ENCODE measurements at places on chromosomes 1 and 21.

GRCh38 chr1:239858057-239858456 lies 233.6 kb upstream of the FMN2 start:
- no peak for DNase-seq

DNA sequence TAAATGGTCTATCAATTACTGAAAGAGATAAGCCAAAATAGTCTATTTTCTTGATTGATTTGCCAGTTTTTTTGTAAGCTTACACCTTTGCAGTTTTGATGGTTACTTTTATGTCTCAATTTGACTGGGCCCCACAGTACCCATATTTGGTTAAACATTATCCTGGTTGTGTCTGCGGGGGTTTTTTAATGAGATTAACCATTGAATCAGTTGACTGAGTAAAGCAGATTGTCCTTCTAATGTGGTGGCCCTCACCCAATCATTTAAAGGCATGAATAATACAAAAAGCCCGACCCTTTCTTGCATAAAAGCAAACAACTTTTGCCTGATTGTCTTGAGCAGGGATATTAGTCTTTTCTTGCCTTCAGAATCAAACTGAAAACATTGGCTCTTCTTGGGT lies 650.0 kb upstream of the RGS18 start:
- DNase-seq = no peak

DNA sequence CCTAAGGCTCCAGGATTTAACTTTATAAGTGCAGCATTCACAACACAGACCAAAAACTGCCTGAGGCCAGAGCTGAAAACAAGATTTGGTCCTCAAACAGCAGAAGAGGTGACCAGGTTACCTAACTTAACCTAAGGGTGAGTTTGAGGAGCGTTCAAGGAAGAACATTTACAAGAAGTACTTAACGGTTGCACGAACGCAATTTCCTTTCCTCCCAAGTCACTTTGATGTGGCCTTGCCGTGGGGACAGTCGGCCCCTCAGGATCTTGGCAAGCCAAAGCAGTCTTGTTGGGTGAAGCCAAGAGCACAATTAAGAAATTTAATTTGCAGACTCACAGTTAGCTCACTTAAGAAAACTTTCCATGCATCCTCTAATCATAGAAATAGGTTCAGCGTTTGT lies 202.6 kb upstream of the COA6 start:
- no peak for DNase-seq

DNA sequence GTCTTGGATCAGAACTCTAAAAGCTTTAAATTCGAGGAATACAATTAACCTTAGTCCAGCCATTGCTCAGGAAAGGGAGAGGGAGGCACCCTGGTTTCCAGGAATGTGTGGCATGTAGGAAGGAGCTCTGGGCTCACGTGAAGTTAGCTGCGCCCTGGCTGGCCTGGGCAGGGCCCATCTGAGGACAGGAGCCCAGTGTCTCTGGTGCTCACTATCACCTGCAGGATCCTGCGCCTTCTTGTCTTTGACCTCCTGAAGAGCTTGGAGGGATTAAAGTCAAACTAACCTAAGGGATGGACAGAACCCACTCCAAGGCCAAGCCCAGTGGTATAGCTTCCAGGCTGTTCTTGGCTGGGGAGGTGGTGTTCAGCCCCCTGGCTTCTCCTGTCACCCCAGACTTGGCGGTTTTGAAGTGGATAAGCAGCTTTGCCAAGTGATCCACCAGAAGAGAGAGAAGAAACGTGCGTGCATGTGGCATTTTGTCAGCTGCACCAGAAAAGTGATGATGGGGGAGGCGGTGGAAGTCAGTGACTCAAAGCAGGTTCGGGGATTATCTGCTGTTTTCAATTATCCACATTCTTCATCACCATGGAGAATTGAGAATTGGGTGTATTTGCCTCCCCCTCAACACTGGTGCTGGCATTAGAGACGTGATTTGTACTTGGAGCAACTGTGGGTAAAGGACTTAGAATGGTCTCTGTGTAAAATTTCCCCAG lies 11.9 kb upstream of the KCNN3 start:
- DNase-seq = no peak

GRCh38 chr21:37381883-37382585 lies 15.5 kb downstream of the DYRK1A start:
- no peak for DNase-seq

- no peak for DNase-seq
These were observed 24.9 kb downstream of the MAP3K7CL start for GRCh38 chr21:29155118-29155932.

- DNase-seq = peak; percentile 18
These were observed 66.3 kb downstream of the RAVER2 start for GRCh38 chr1:64811131-64811530.

DNA sequence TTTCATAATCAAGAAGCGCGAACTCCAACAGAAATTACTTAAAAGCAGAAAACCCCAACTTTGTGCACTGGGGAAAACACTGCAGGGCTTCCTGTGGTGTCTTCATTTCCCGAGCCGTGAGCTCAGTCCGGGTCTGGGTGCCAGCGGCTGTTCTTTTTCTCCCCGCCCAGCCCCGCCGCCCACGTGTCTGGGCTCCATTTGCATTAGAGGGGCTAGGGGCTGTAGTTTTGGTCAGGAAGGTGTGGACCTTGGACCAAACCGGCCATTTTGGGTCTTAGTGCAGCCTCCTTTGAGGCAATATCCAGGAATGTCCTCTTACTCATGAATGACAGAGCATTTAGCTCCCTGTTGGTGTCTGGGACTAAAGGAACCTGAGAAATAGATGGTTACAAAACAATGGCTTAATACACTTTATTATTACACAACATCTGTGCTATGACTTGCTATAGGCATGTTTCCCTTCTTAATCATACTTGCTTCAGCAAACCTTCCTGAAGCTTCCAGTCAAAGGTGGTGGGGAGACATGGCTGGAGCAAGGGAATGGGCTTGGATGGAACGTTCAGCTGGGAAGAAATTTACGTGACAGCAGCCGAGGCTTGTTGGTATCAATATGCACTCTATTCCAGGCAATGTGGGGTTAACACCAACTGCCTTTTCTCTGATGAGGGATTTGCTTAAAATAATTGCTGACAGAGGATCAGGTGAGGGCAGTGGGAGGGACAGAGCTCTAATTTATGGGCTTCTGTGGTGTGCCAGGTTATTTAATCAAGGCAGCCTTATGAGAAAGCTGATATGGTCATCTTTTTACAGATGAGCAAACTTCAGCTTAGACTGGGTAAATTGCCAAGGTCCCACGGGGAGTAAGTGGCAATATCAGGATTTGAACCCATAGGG lies 1.1 kb downstream of the AGTRAP start:
- DNase-seq = peak; percentile 86

GRCh38 chr1:200962631-200963030 lies 60.9 kb downstream of the KIF21B start:
- DNase-seq = no peak

DNA sequence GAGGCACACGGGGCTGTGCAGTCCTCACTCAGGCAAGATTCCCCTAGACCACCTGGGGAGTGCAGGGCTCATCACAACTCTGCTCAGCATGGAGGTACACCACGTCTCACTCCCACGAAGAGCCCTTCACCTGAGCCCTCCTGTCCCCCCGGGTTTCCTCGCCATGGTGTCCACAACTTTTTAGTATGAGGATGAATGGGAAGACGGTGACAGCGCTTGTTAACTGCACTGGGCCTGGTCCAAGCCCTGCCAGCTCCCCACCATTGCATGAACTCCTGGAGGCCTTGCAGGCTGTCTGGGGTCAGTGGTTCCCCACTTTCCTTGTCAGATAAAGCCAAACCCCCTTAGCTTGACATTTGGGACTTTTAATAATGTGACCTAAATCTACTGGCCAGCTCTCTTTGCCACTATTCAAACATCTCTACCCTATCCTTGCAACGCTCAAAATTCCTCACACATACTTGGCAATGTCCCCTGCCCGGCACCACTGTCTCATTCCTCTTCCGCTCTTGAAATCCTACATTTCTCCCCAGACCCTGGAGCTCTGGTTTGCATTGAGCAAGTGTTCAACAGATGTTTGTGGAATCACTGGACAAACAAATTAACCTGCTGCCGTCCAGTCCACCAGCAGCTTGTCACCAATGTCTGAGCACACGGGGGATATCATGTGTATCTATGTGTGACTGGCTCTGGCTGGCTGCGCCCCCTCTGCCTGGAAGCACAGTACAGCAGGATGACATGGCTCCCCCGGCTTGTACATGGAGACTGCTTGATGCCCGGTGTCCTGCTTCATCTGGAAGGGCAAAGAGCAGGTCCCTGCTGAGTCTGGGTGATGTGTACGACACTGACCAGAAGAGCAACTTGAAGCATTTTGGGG lies 11.2 kb downstream of the TMEM9 start:
- DNase-seq = no peak

GRCh38 chr1:212470059-212470458 lies 37.3 kb downstream of the NENF start:
- DNase-seq = peak; percentile 91

- no peak for DNase-seq
These were observed 204.6 kb upstream of the TMPRSS15 start for GRCh38 chr21:18608226-18608625.

- no peak for DNase-seq
These were observed at the start of gene ASTN1 for GRCh38 chr1:177164380-177165068. TSS of gene ASTN1 (minus strand) at chr1:177164712. CDS start at chr1:177164676, 36 bp downstream.

- no peak for DNase-seq
These were observed 13.6 kb upstream of the LRP8 start for GRCh38 chr1:53341521-53341895.

GRCh38 chr1:200896531-200897196 lies 2.0 kb downstream of the INAVA start:
- no peak for DNase-seq

- DNase-seq = peak; percentile 65
These were observed 167.7 kb downstream of the RUNX1 start for GRCh38 chr21:34881421-34881820.

DNA sequence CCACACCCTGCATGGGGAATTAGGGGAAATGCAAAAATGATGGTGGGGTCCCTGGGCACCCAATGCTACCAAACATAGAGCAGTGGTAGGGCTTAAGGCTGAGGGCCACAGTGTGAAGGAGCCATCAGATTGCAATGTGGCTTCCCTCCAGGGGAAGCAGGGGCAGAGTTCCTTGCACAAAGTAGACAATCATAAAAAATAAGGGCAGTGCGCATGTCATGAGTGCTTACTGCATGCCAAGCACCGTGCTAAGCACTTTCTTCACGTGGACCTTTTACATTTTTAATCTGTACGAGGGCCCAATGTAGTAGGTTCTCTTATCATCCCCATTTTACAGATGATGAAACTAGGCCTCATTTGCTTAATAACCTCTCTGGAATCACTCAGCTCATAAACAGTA lies 56.6 kb downstream of the DDX20 start:
- DNase-seq = no peak

DNA sequence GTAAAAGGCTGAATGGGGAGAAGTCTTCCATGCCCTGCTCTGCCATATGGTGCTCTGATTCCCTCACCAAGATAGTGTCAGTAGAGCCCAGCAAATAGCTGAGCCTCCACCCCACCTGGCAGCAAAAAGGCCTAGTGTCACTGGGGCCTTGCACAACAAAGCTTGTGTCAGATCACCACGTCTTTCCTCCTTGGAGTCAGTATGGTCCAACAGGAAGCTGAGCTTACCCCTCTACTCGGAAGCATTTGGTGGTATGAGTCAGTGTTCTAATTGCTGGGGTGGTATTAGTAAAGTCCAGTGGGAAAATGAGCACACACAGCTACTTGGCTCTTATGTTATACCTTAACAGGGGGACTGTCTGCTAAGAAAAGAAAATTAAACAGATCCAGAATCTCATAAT lies 18.7 kb upstream of the RRP15 start:
- DNase-seq = no peak

GRCh38 chr1:208420696-208421095 lies 176.5 kb upstream of the PLXNA2 start:
- no peak for DNase-seq

DNA sequence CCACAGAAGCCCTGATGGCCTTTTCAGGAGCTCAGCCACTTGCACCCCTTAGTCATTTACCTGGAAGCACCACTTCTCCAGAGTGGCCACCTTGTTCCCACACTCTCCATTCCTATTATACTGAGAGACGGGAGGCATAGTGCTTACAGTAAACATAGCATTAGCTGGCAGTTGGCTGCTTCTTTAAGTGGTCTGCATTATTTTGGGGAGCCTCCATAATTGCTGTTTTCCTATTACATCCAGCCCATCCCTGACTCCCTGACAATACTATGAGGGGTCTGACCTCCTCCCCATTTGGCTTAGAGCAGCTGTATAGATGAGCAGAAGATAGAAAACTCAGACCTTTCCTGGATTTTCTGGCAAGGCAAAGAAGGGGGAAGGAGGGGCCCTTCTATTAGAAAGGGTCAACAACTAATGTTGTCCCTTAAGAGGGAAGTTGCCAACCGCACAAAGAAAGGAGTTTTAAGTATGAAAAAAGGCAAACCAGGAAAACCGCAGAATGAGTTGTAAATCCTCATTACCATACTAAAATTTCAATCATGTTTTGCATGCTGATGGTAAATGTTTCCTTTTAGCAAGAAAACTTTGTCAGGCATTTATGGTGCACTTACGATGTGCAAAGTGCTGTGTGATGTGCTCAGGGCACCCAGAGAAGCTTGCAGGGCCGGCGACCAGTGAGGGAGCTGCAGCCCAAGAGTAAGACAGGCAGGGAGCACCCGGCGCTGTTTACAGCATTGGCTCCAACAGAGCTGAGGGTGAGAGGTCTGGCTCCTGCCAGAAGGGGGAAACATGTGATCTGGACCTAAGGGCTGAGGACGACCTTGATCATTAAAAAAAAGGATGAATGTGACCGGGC lies 167.3 kb downstream of the ZZZ3 start:
- DNase-seq = peak; percentile 72

DNA sequence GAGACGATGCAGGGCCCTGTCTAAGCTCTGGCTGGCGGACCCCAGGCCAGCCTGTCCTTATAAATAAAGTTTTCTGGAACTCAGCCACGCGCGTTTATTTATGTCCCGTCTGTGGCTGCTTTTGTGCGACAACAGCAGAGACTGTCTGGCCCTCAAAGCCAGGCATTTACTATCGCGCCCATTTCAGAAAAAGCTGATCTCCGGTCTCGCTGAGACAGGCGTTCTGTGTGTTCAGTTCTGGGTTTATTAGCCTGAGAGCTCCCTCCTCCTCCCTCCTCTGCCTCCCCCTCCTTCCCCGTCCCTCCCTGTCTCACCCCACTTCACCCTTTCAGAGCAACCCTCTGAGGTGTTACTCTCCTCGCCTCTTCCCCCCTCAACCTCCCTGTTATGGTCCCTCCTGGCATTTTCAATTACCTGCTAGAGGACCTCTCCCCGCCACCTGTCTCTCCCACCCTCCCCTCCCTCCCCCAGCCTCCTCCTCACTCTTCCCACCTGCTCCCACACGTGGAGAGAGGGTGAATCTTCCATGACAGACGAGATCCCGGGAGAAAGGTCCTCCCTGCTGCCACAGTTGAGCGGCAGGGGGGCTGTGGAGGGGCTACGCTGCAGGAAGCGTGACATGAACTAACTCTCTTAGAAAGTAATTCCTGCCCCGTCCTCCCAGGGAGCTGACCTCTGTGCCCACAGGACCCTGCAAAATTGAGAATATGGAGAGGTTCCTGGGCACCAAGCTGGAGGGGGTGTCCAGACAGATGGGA lies 59.9 kb downstream of the SPSB1 start:
- peak; percentile 48 for DNase-seq
